Activated T-cell treated with anti-CD3 and anti-CD28 coated beads for 4 hours (primary cell): ENCODE measurements at places on chromosomes 12 and 14.
A peak's percentile ranks its signal among the peaks of the same experiment; 100 is the strongest.

- DNase-seq = no peak
Observed at GRCh38 chr12:128467882-128468281, 200.9 kb downstream of the TMEM132C start.

DNA sequence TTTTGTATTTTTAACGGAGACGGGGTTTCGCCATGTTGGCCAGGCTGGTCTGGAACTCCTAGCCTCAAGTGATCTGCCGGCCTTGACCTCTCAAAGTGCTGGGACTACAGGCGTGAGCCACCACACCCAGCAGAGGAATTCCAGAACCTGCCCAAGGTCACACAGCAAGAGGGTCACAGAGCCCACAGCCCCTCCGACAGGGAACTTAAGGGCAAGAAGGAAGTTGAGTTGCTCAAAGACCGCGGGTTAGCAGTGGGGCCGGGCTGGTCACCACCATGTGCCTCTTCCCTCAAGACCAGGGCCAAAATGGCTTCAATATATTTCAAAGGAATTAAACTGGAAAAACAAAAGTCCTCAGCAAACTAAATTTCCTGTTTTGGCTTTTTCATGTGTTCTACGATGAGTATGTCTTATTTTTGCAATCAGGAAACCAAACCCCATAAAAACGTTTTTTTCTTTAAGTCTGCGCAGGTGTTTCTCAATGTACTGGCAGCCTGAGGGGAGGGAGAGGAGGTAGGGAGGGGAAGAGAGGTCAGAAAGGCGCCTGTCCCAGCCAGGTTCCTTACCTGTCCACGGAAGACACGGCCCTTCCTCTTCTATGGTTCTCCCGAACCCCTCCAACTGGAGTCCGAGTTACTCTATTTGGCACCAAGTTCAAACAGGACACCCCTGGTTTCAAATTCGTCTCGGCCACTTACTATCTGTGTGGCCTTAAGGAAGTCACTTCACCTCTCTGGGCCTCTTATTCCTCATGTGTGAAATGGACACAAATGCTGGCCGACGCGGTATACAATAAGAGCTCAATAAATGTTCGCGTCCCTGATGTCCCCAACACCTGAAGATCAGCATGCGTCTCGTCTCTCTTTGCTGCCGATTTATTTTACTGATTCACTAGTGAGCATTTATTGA, 778 bp downstream of the SLC8B1 start:
- DNase-seq = no peak

- no peak for DNase-seq
Observed at GRCh38 chr14:90301668-90302090, 30.1 kb downstream of the NRDE2 start.

GRCh38 chr12:103547929-103548328, 39.1 kb upstream of the STAB2 start:
- DNase-seq = no peak

DNA sequence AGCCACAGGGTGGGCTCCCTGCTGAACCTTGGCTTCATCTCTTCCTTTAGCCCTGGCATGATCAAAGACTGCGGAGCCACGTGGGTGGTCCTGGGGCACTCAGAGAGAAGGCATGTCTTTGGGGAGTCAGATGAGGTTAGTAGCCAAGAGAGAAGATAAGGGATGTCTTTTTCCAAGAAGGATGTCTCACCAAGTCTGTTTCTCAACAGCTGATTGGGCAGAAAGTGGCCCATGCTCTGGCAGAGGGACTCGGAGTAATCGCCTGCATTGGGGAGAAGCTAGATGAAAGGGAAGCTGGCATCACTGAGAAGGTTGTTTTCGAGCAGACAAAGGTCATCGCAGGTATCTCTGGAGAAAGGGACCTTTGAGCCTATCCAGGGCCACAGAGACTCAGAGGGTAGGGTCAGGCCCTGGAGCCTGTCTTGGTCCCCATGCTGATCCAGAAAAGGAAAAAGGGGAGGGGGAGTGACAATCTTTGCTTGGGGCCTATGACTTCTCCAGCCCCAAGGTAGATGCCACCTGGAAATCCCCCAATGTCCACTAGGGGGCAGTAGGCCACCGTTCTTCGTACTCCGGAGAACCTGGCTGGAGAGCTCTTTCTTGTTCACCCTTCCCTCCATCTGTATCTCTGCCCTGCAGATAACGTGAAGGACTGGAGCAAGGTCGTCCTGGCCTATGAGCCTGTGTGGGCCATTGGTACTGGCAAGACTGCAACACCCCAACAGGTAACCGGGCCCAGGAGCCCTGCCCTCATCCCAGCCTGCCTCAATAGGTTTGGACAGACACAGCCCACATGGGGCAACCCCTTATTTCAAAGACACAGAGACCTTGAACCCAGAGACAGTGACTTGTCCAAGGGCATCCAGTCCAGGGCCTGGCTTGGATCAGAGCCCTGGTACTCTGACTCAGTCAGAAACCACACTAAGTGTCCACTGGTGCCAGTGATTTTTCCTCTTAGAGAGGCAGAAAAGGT, 2.0 kb downstream of the TPI1 start:
- peak; percentile 82 for DNase-seq

- no peak for DNase-seq
Observed at GRCh38 chr14:77859934-77860570, 60.1 kb downstream of the ADCK1 start.

DNA sequence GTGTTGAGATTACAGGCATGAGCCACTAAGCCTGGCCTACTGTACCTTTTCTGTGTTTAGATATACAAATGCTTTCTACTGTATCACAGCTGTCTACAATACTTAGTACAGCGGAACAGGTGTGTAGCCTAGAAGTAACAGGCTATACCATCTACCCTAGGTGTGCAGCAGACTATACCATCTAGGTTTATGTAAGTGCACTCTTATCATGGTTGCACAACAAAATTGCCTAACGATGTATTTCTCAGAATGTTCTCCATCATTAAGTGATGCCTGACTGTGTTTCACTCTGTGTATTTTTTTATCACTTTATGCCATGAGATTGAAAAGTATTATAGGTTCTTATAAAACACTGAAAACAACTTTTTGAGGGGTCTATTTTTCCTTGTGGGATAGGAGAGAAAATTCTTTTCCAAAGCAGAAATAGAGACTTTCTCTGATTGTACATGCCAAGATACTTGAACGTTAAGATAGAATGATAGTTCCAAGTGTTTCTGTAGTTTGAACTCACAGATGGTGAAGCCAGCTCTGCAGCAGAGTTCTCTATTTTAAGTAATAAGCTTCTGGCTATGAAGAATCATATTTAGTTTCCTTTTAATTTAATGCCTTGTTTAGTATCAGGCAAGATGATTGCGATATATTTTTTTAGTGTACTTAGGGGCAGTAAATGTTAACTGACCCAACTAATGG, 17.0 kb downstream of the TMPRSS12 start:
- DNase-seq = no peak

GRCh38 chr14:61645247-61645646, 50.1 kb upstream of the HIF1A start:
- no peak for DNase-seq

- DNase-seq = no peak
Observed at GRCh38 chr12:27818401-27818918, 38.4 kb upstream of the MANSC4 start.

GRCh38 chr12:104514092-104514810, 57.5 kb downstream of the CHST11 start:
- DNase-seq = no peak

DNA sequence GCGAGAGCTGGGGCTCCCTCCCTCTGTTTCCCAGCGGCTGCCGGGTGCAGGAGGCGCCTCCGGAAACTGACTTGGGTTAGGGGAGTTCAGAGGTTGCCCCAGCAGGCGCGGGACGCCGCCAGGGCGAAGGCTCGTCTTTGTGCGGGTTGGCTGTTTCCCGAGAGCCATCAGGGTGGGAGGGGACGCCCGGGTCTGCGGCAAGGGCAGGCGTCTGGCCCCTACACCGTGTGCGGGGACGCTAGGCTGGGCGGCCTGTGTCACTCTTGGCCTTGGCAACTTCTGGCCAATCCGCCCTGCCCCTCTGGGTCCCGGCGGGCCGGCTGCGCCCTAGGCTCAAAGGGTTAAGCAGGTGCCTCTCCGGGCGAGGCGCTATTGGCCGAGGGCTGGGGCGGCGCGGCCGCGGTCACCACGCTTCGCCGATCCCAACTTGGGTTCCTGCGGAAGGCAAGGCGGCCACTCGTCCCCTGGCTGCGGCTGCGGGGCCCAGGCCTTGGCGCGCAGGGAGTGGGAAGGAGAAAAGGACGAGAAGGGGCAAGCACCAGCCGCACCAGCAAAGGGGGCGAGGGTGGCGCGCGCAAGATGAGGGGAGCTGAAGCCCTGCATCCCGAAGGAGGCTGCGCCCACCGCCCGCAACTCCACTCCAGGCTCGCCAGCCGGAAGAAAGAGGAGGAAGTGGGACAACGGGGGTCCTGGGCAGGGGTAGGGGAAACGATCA, 5.6 kb upstream of the NPAS3 start:
- DNase-seq = no peak

DNA sequence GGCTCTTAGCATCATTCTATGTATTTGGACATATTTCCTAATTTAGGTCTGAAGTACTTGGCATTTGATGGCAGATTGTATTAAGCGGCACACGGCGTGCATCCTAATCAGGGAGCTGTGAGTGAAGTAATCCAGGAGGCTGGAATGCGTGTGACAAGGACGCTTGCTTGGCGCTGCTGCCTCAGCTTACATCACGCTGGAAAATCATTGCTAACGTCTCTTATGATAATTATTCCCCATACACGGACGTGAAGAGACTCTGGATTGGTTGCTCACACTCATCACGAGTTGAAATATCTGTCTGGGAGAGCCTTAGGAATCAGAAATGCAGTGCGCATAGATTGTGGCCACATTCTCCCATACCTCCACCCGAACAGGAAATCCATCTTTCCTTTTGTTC, 85.3 kb downstream of the FBXW8 start:
- DNase-seq = no peak

DNA sequence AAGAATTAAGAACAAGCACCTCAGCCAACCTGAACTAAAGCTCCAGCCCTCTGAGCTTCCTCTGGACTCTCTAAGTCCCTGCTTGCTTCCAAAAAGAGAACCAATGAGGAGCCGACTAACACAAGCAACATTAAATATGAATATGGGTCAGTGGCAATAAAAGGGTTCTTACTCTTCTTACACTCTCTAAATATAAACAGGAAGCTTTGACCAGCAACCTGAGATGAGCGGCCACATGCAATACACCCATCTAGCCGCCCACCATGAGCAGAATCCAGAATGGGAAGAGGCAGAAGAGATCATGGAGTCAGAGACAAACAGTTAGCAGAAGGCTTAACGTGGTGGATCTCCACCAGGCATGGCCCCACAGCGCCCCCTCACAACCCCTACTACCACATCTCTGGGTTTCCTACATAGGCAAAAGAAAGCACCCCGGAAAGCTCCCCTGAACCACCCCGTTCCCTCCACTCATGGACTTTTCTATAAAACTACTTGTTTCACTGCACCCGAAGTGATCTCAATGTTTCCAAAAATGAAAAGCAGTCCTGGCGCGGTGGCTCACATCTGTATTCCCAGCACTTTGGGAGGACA, 59.4 kb downstream of the TTC7B start:
- DNase-seq = no peak

- no peak for DNase-seq
Observed at GRCh38 chr14:67952786-67953185, 133.2 kb downstream of the RAD51B start.

GRCh38 chr14:51732494-51733112, 80.9 kb downstream of the FRMD6 start:
- DNase-seq = no peak

- peak; percentile 48 for DNase-seq
Observed at GRCh38 chr12:50055831-50056638, 1.4 kb upstream of the ASIC1 start.

GRCh38 chr12:130728158-130729058, 12.3 kb upstream of the RIMBP2 start:
- DNase-seq = no peak

DNA sequence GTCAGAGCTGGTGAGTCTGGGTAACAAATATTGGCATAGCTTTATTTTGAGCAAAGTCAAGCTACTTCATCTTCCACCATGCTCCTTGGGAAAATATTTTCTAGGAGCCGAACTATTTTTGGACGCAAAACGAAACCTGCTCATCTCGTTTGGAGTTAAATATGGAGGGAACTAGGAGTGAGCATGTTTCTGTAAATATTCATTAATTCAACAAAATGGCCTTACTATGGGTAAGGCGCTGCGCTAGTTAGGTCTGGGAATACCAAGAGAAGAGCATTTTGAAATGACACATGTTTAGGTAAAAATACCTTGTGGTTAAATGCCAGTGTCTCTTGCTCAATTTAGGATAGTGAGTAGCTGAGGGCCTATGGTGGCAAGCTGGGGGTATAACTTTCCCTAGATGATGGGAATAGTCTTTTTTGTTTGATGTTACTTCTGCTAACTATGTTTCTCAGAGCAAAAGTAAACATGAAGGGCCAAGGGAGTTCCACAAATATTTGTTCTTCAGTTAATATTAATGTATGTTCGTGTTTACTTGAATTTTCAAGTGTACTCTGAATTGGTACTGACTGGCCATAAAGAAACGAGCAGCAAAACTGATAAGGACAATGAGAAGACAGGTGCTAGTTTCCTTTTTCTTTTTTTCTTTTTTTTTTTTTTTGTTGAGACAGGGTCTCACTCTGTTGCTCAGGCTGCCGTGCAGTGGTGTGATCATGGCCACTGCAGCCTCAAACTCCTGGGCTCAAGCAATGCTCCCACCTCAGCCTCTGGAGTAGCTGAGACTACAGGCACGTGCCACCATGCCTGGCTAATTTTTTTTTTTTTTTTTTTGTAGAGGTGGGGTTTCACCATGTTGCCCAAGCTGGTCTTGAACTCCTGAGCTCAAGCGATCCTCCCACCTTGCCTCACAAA, 77.7 kb downstream of the MAP1LC3B2 start:
- no peak for DNase-seq
